ENCODE measurements at places on chromosomes 13 and 19.

DNA sequence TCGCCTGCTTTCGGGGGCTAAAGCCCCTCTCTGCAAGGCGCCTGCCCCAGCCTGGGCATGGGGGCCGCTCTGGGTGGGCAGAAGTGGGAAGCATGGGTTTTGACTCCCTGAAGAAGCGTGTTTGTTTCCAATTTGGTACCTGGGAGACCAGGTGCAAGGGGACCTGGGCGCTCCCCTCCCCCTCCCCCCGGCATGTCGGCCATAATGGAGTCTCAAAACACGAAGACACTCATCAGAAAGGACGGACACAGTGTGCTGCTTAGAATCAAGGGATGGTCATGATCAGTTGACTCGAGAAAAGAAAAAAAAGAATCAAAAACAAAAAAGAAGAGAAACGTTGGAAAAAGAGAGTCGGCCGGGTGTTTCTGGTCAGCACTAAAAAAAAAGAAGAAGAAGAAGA lies 76.8 kb downstream of the IER2 start:
- no peak for DNase-seq

DNA sequence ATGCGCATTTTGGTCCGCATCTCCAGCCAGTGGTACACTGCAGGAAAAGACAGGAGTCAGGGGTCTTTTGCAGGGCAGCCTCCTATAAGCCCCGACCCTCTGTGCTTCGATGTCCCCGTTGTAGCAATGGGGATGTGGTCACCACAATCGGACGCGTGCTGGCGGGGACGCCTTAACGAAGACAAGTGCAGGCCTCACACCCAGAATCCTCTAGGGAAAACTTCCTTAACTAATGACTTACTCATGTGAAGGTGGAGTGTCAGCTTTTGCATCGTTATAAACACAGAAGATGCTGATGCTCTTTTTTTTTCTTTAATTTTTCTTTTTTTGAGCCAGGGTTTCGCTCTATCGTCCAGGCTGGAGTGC lies 22.1 kb downstream of the VASP start:
- DNase-seq: no peak

GRCh38 chr19:44645407-44646048 lies 1.8 kb downstream of the PVR start:
- DNase-seq: no peak

DNA sequence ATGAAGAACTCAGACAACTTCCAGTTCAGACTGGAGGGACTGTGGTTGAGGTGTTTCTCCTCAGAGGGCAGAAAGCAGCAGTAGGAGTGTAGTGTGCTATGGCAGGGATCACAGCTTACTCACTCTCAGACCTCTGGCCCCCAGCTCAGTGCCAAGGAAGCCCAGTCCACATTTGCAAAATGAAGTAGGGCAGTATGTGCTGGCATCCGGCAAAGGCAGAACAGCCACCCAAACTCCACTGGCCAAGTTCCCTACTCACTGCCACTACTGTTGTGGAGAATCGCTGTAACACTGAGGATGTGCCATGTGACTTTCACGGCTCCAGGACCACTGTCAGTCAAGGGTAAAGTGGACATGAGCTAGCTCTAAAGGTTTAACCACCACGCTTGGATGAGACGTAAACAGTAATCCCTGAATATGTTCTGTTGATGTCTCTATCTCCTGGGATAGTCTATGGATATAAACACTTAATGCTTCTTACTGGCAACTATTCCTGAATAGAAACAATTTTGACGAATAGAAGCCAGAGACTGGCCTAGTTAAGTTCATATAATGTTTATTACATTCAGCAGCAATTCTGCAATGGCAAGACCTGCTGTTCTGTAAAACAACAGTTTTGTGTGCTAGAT lies 67.0 kb upstream of the SLC15A1 start:
- no peak for DNase-seq

DNA sequence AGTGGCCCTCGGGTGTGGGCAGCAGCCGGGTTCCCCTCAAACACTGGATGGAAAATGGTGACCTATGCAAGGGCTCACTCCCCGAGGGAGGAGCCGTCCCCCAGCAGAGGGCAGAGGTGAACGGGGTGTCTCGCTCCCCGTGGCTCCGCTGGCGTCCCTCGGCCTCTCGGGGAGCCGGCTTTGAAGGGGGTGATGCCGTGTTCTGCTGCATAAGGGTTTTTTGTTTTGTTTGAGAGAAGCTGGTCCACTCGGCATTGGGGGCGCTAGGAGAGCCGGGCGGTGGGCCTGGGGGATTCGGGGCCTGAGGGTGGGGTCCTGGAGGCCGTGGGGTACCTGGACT lies 4.0 kb downstream of the EFNA2 start:
- DNase-seq: no peak

GRCh38 chr13:112209266-112209665 lies 142.3 kb downstream of the SOX1 start:
- DNase-seq: no peak

GRCh38 chr13:32147976-32148375 lies 116.4 kb downstream of the FRY start:
- no peak for DNase-seq

DNA sequence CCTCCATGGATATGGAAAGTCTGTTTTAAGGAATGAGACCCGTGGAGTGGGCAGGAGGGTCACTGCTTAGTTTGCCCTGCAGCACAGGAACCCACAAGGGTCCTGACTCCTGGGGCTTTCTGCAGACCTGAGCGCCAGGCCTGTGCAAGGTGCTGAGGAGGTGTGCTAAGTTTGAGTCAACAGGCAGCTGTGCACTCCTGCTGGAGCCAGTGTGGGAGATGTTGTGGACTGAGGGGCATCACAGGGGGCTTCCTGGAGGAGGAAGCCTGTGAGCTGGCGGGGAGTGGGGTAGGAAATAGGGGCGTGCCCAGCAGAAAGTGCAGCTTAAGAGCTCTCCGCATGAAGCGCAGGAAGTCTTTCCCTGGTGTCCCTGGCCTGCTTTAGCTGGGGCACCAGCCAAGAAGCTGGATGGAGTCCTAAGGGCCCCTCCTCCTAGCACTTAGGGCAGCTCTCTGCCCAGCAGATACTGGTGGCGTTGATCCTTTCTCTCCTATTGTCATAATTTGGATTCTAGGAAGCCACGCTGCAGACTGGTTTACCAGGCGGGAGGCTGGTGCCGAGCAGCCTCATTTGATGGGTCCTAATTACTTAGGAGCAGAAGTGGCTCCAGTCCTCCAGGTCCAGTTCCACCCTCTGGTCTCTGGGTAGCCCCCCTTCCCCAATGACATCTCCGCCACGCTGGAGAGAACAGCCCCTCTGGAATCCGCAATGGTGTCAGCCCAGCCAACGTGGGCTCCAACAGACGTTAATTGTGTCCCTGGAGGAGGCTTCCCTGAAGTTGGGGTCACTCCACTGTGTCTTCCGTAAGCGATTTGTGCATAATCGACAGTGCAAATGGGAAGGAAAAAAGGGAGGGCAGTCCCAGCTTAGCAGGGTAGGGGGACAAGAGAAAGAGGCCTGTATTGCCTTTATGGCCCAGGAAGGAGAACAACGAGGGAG lies 309.2 kb downstream of the ZNF536 start:
- DNase-seq: no peak

- DNase-seq: no peak
These were observed 22.9 kb downstream of the COMP start for GRCh38 chr19:18768046-18768771.

- DNase-seq: no peak
These were observed 538 bp downstream of the LSM4 start for GRCh38 chr19:18322318-18322758.

DNA sequence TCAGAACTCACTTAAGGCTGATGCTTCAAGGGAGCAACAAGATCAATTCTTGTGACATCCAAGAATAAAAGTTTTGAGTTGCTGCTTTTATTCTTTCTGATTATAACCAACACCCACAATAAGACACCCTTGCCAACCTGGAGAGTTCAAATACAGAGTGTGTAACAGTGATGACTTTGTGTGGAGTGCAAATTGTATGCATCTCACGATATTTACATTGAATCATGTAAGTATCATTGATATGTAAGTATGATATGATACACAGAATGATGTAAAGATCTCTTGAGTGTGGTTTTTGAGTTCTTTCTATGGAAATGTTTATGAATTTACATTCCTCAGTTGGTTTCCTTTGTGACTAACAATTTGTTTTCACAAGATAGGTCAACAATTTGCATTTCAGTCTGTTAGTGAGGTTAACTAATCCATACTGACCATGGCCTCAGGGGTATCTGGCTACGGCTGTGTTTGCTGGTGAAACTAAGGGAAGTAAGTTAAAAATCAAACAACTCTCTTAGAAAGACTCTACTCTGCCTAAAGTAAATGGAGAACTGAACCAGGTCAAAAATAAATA lies 12.4 kb downstream of the LHFPL6 start:
- no peak for DNase-seq

Data from T-helper 17 cell (primary cell).